ENCODE measurements at places on chromosomes 12 and 14.

DNA sequence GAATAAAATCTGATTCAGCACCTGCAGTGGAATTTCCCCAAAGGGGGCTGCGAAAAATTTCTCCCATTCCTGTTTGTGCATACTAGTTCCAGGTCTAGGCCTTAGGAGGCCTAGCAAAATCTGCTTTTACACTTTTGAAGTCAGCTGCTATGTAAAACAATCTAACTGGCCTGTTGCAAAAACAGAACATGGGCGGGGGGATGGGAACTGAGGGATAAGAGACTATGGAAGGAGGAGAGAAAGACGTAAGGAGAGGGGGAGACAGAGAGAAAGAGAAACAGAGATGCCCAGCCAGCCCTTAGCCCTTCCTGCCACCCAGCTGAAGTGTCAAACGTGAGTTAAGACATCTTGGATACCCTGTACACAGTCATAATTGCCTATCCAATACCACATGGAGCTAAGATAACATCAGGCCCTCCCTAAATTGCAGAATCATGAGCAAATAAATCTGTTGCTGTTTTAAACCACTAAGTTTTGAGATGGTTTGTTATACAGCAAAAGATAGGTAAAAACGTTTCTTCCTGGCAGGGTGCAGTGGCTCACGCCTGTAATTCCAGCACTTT lies 45.6 kb downstream of the SPTLC2 start:
- DNase-seq: no peak

GRCh38 chr14:51298895-51299294 lies 58.8 kb downstream of the TMX1 start:
- DNase-seq: no peak

DNA sequence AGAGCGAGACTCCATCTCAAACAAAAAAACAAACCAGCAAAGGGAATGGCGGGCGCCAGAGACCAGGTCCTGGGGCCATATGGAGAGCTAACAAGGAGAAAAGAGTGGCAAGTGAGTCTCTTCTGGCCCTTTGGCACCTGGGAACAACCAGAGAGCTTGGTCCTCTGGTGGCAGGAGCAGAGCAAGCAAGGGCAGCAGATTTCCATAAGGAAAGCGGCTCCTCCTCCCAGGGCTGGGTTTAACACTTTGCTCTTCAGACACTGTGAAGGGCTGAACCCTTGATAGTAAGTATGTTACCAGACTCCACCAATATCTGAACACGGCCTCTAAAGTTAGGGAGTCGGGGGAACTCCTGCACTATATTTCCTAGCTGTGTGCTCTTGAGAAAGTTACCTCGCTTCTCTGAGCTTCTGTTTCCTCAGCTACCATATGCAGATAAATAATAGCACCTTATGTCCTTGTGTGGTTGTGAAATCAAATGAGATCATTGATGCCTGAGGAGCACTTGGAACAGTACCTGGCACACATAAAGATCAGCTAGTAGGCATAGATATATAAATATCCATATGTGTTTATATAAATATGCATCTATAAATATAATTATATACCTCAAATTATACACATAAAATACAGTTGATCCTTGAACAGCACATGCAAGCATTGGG lies 33.4 kb upstream of the PLEKHG6 start:
- peak; percentile 32 for DNase-seq

GRCh38 chr14:29030970-29031369 lies 264.4 kb downstream of the FOXG1 start:
- no peak for DNase-seq

DNA sequence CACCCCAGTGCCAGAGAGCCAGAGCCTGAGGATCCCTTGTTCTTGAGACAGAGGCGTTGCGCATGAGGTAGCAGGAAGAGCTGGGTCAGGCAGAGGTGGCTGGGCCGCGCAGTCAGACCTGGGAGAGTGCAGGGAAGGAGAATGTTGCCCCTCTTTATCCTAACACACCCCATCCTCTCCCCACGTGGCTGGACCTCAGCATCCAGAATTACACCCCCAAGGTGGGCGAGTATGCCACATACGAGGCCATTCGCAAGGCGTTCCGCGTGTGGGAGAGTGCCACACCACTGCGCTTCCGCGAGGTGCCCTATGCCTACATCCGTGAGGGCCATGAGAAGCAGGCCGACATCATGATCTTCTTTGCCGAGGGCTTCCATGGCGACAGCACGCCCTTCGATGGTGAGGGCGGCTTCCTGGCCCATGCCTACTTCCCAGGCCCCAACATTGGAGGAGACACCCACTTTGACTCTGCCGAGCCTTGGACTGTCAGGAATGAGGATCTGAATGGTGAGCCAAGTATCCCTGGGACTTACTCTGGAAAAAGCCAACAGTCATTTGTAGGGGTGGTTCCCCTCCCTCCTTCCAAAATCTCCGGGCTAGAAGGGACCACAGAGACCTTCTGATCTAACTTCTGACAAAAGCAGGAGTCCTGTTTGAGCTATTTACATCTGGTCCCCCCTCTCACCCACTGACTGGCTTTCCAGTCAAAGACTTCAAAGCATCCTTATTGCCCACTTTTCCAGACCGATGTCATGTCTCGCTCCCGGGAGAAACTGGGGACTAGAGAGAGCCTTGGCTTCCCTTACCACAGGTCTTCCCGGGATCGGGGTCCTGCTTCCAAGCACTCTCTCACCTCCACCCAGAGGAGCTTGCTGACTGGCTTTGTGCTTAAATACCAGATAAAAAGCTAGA lies 6.1 kb downstream of the MMP14 start:
- DNase-seq: no peak

GRCh38 chr12:47739979-47740378 lies 14.7 kb upstream of the ENDOU start:
- no peak for DNase-seq

- no peak for DNase-seq
These were observed 8.3 kb downstream of the RESF1 start for GRCh38 chr12:31967539-31967938.
